ENCODE measurements at places on chromosomes 5 and 9.

DNA sequence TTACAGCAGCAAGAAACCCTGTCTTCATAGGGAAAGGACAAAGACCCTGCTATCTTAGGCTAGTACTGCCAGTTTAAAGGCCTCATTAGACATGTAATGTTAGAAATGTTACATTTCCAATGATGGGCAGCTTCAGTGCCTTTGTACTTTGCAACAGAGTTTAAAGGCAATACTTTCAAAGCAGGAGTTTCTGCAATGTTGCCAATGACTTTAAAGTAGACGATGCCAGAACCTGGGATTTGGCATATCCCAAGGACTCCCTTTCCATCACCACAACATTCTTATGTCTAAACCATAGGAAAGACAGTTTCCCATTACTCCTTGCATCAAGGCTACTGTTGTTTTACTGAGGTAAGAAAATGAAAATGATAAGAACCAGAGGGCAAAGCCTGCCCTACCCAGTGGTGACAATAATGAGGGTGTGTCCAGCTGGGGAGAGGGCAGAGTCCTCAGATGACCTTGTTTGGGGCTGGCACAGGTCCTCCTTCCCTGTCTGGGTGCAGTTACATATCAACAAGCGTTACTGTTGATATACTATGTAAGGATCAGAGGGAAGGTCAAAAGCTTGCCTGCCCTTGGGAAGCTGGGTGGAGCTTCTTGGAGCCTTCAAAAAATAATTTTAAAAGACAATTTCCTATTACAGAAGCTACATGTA, 27.5 kb upstream of the MLANA start:
- DNase-seq = no peak

- DNase-seq = no peak
These were observed 583.5 kb upstream of the TUSC1 start for GRCh38 chr9:26261503-26262330.

GRCh38 chr9:7285199-7285598, 514.4 kb downstream of the DMAC1 start:
- DNase-seq = no peak

- DNase-seq = no peak
These were observed 2.4 kb downstream of the PGGT1B start for GRCh38 chr5:115260248-115260647.

GRCh38 chr5:175736652-175737051, 78.8 kb downstream of the HRH2 start:
- DNase-seq = no peak

DNA sequence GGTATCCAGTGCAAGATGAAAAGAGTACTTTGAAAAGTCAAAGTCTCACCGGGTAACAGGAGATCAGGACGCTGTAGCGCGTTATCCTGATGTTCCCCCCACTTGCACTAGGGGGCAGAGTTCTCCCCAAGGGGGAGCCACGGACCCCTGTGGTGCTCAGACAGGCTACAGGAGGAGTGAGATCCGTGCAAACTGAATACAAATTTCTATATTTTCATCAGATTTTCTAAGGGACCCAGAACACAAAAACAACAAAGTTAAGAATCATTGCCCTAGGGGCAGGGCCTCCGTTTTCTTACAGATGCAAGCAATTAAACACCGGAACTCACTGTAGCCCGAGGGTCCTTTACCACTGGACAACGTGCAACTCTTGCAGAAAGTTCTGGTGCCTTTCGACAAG, 2.0 kb downstream of the MYO10 start:
- no peak for DNase-seq

DNA sequence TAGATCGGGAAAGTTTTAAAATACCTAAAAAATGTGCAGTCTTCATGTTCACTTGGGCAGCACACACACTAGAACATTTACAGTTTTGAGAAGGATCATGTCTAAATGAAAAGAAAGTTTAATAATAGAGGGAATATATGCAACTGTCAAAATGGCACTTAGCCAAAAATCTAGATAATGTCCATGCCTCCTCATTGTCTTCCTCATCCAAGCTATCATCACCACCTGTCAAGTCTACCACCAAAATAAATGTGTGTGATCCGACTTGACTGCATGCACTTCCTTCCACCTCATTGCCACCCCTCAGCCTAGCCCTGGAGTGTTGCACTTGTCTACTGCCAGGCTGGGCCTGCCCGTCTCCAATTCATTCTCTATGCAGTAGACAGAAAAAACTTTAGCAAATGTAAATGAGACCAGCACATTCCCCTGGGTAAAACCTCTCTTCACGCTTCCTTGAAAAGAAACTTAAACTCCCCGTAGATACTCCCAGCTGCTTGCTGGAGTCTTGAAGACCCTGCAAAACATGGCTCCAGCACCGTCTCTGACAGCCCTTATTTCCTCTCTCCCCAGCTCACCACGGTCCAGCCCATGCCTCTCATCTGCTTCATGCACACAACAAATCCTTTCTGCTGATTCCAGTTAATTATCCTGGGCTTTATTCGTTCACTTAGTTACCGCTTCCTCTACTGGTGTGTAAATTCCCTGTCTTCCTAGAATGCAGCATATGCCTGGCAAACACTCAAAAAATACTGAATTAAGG, 66.9 kb downstream of the FANCC start:
- DNase-seq = no peak

DNA sequence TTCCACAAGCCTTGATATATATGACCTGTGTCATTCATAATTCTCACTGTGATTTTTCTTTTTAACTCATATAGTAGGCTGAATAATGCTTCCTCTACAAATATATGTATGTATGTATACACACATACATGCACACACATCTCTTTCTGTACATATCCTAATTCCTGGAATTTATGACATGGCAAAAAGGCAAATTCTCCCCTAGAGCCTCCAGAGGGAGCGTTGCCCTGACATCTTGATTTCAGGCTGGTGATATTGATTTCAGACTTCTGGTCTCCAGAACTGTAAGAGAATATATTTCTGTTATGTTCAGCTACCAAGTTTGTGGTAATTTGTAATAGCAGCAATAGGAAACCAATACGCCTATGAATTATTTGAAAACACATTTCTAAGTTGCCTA, 166.6 kb upstream of the GAS1 start:
- DNase-seq = no peak

- no peak for DNase-seq
These were observed 116.7 kb upstream of the RGMB start for GRCh38 chr5:98656796-98657195.

- no peak for DNase-seq
These were observed 452.0 kb upstream of the ZNF608 start for GRCh38 chr5:125198270-125198974.

- no peak for DNase-seq
These were observed 704 bp downstream of the SUSD1 start for GRCh38 chr9:112174222-112174964.

GRCh38 chr9:83287021-83287420, 224.1 kb upstream of the RASEF start:
- no peak for DNase-seq

- no peak for DNase-seq
These were observed 32.8 kb upstream of the DAP start for GRCh38 chr5:10793785-10794184.

DNA sequence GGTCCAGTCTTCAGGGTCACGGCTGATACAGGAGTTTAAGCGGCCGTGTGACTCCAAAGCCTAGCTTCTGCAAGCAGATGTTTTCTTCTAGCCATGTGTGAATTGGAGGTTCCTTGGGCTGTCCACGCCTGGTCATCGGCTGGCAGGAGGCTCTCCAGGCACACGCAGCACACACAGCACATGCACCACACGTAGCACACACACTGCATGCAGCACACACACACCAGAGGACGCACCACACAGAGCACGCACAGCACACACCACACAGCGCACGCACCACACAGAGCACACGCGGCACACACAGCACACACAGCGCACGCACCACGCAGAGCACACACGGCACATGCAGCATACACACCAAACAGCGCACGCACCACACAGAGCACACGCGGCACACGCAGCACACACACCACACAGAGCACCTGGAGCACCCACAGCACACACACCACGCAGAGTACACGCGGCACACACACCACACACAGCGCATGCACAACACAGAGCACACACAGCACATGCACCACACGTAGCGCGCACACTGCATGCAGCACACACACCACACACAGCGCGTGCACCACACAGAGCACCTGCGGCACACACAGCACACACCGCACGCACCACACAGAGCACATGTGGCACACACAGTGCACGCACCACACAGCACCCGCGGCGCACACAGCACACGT, 234.3 kb downstream of the FANCC start:
- DNase-seq = no peak

DNA sequence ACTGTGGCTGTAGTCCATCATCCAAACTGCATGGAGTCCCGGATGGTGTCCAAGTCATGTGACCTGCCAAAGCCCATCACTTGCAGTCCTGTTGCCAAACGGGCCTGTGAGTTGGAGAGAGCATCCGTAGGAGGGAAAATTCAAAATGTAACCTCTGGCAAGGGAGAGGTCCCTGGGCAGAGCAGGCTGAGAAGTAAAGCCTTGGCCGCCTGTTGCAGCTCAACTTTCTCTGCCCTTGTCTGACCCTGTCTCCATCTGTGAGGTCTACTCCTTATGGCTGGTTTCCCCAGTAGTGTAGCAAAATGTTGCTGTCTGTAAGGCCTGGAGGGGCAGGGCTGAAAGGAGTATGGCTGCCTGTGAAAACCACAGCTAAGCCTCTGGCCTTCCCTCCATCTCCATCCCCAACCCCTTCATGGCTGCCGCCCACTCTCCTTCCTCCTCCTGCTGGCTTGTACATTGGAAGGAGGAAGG, 163.5 kb downstream of the SEMA6A start:
- no peak for DNase-seq

- DNase-seq = no peak
These were observed 520.3 kb downstream of the CDH9 start for GRCh38 chr5:26518065-26518464.
